Posterior vena cava (tissue), 2 donors: ENCODE measurements at places on chromosomes 6 and 20. TPM values are rescaled to one million over a fixed set of nuclear protein-coding genes. Genes with fewer than 3 reads are reported as not detected.

GRCh38 chr20:43936104-43936770 is 21.6 kb downstream of the TOX2 start:
- peak; percentile 46 for DNase-seq

DNA sequence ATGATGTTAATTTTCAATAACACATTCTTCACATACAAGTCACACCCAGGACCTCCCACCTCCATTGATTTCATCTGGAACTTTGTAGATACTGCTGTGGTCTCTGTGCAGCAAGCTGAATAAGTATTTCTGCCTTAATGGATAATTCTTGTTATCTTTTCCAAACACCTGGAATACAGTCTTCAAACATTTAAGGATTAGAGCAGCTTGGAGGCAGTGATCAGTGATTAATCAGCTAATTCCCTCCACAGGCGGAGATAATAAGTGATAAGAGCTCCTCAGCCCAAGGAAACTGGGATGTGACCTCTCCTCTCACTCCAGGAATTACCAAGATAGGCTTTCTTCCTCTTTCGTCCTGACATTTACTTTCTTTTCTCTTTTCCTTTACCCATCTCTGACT is 110.7 kb downstream of the FIG4 start:
- no peak for DNase-seq

- DNase-seq = no peak
Measured at GRCh38 chr6:111763381-111763780, 109.9 kb downstream of the FYN start.

GRCh38 chr20:57698867-57699275 is 10.9 kb downstream of the PMEPA1 start:
- no peak for DNase-seq

TINAG gene
- total RNA-seq = not detected

DNA sequence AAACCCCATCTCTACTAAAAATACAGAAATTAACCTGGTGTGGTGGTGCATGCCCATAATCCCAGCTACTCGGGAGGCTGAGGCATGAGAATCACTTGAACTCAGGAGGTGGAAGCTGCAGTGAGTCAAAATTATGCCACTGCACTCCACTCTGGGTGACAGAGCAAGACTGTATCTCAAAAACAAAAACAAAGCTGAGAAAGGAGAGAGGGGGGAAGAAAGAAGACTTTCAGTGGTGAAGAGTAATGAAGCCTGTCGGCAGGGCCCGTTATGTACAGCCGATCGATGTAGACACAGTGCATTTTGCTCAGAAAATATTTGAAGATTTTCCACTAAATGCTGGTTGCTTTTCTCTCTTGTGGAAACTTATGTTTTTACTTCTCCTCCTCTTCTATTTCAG is 13.8 kb downstream of the VAPB start:
- DNase-seq = no peak

- no peak for DNase-seq
Measured at GRCh38 chr6:91082311-91082832, 495.5 kb upstream of the MAP3K7 start.

DNA sequence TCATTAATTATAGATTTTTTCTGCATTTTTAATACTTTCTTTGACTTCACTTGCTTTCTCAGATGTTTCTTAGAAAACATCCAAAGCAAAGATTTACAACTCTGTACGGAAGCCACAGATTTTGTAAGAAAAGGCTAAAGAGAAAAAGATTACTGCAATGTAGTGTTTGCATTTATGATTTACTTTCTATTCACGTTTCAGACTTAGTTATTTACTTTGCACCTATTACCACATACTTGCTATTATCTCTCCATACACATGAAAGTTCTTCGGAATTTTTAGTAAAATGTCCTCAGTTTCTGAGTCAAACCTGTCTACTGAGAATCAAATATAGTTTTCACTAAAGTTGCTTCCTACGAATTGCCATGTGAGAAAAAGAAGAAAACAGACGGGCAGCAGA is 22.2 kb upstream of the PHACTR2 start:
- no peak for DNase-seq

TCF21 gene
- total RNA-seq = 4.5 TPM

DNA sequence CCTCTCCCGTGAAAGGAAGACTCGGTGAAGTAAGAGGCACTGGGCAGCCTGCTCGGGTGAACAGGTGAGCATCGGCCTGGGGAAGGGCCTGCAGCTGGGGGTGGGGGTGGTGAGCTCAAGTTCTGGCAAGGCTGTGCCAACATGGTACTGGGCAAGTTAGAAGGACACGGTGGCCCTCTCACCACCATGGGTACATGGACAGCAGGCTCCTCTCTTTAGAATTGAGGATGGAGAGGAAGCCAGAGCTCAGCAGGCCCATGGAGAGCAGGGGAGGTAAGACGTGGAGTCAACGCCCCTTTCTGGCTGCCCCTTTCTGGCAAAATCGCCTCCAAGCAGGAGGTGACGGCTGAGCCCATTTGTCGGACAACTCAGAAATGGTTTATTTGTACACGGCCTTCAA is 135.6 kb downstream of the ANKRD60 start:
- DNase-seq = no peak

GRCh38 chr6:112221981-112222852 is 32.1 kb downstream of the LAMA4 start:
- no peak for DNase-seq

- no peak for DNase-seq
Measured at GRCh38 chr6:6402591-6402990, 82.1 kb upstream of the F13A1 start.

DNA sequence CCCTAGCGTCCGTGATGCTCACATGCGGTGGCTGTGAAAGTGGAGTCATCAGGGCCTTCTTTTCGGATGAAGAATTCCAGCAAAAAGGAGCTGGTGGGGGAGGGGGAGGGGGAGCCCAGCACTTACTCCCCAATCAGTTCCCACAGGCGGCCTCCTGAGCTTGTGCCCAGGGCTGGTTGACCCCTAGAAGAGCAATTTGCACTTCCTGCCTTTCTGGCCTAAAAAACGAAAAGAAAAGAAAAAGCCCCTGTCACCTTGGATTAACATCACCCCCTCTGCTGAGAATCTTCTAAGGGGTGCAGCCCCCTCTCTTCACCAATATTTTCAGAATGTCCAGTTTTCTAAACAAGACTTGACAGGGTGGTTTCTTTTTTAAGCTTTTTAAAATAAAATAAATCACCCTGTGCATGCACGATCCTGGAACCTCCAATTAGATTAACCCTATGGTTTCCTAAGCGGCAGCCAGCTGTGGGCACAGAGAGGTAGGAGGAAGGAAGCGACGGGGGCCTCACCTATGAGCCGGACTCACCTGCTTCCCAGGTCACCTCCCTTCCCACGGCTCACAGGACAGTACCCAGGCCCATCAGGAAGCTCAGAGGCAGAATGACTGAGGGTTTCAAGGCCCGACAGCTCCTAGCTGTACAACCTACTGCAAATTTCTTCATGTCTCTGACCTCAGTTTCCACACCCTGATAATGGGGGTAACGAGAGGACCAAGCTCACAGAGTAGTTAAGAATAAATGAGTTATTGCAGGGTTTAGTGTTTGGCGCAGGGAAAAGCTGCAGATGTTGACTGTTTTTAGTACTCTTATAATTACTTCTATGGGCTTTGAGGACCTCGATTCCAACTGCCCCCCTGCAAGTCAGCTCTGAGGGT is 10.5 kb upstream of the TGM2 start:
- peak; percentile 53 for DNase-seq

MPC1 gene
- 66.3 TPM for total RNA-seq

DNA sequence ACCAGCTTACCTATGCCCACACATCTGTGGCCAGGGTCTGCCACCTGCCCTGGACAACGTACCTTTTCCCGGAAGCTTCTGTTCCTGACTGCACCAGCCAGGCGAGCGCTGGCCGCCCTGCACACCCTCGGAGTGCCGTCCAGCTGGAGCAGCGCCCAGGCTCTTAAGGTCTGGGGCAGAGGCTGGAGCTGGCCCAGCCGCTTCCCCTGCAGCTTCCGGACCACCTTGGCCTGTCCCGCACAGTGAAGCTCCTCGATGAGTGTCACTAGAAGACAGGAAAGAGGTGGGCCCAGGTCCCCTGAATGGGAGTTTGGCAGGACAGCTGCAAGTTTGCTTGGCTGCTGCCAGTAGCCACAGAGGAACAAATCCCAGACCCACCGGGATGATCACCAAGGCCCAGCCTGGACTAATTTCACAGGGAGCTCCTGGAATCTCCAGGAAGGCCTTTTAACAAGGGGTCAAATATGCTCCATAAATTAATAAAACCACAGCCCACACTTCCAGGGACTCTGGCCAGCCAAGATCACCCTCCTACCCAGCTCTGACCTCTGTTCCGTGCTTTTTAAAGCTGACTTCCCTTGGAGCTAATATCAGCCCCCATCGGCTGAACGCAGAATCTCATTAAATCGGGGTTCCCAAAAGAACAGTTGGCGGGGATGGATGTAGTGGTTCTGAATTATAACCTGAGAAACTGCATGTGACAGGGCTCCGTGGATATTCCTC is 82.3 kb downstream of the PTPN1 start:
- no peak for DNase-seq

ACTL10 gene
- 1.4 TPM for total RNA-seq

DNA sequence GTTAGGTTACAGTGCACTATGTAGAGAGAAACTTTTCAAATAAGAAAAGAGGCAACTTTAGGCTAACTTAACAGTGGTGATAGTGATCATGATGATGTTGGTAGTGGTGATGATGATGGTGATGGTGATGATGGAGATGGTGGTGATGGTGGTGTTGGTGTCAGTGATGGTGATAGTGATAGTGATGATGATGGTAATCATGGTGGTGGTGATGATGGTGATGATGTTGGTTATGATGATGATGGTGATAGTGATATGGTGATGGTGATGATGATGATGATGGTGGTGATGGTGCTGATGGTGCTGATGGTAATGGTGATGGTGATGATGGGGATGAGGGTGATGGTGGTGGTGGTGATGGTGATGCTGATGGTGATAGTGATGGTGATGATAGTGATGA is 107.4 kb downstream of the DLL1 start:
- DNase-seq = no peak

DNA sequence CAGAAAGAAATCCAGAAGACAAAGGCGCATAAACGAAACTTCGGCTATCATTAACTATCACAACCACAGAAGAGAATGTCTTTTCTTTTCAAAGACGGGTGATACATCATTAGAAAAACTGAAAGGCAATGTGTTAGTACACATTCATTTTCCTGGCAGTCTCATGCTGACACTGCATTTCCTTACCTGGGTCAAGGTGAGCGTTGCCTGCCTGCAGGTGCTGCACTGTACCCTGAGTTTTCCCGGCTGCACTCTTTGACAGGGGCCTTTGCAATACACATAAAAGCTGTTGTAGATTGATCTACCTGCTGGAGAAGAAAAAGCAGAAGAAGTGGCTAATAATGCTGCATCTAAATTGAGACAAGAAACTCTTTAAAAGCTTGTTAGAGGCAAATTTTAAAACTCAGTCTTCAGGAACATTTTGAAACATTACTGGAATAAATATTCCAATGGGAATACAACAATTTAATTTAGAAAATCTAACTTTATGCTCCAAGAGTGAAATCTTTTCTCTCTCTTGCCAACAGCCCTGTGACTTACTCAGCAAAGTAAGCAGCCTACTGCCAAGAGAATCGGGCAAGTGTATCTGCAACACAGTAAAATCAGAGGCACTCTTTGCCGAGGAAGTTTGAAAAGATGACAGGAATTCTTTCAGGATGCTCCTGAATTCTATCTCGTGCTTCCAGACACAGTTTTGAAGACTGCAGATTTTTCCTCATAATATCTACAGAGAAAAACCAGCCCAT is 526.4 kb downstream of the PRKN start:
- no peak for DNase-seq

DNA sequence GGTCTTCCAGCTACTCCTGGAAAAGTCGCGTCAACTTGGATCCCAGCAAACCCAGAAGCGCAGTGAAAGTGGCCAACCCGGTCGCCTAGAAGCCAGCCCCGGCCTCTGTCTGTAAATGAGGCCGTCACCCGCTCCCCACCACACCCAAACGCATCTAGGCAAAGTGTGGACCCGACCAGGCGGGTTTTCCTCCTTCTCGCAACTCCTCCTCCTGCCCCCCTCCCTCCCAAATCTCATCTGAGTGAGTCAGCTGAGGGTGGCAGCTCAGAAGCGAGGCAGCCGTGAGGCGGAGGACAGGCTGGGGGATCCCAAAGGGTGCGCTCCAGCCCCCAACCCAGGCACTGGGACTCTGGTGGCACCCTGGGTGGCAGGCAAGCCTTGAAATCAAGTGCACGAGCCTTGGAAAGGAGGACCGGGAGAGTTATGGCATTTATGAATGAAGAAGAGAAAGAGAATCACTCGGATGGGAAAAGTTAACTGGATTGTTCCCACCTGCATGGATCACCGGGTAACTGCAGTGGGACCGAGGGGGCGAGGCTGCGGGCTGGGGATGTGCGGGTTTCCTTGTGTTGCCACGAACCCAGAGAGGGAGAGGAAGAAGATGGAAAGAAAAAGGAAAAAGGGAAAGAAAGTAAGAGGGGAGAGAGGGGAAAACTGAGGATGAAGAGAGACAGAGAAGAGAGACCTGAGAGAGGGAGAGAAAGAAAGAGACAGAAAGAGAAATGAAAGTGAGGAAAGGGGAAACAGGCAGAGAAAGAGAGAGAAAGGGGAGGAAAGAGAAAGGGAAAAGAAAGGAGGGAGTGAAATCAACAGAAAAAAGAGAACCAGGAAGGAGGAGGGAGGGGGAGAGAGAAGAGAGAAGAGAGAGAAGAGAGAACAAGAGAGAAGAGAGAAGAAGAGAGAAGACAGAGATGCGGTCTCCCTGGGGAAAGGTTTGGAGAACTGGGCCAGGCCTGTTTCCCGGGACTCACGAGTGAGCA is at the start of gene APCDD1L:
TSS of gene APCDD1L (minus strand) at position 167 of the 980 bp plus-strand sequence. CDS start 692 bp downstream, outside the sequence.
- DNase-seq = no peak

GRCh38 chr6:75279418-75279817 is 5.2 kb downstream of the TMEM30A start:
- no peak for DNase-seq

- DNase-seq = peak; percentile 92
Measured at GRCh38 chr20:43583982-43584432, 6.7 kb upstream of the IFT52 start.

DNA sequence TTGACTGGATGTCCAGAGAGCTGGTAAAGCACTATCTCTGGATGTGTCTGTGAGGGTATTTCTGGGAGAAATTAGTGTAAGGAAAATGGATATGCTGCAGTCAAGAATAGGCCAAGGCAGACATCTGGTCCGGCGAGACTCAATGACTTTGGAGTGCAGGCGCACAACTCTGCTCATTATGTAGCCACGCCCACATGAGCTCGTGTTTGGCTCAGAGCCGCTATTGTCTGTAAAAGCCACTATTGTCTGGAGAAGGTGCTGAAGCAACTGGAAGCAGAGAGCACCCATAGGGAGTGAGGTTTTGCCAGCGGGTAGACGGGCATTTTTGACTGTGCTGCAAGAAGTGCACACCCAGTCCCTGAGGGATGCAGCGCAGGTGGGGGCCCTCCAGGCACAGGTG is 305.0 kb upstream of the POU3F2 start:
- no peak for DNase-seq

GRCh38 chr6:168091381-168092264 is 12.6 kb upstream of the FRMD1 start:
- DNase-seq = peak; percentile 76

RAB44 gene
- 0.42 TPM for total RNA-seq
